Right hindlimb (tissue), 1 donor: ENCODE measurements at places on chromosomes 3 and 15.

GRCh38 chr15:43518197-43518761, 871 bp downstream of the MAP1A start:
- peak; percentile 80 for DNase-seq

DNA sequence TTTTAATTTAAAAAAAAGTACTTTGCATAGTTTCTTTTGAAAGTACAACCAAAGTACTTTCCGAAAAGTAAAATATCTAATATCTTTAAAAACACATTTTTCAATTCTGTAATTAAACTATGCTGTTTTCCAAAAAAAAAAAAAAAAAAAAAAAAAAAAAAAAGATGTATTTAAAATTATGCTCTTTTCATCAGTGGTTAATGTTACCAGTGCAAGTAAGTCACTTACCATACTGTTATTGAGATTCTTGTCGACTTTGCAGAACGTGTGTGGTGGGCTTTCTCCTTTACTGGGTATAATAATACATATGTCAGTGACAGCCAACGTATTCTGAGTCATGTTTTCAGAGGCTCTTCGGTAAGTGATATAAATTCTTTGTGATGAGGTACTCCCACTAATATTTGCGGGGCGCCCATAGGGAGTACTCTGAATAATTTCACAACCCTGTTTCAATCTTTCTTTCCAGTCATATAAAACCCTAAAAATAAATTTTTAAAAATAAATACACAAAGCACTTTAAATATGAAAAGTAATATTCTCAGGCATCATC, 39.9 kb downstream of the DENND4A start:
- DNase-seq: no peak

DNA sequence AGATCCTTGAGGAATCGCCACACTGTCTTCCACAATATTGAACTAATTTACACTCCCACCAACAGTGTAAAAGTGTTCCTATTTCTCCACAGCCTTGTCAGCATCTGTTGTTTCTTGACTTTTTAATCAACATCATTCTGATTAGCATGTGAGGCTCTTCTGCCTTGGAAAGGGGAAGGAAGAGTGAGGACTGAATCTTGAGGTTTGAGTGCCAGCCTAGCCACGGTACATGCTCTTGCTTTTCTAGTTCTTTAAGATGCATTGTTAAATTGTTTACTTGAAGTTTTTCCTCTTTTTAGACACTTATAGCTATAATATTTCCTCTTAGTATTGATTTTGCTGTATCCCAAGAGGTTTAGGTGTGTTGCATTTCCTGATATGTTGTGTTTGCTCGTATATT, 596.1 kb downstream of the OTOL1 start:
- DNase-seq: no peak

DNA sequence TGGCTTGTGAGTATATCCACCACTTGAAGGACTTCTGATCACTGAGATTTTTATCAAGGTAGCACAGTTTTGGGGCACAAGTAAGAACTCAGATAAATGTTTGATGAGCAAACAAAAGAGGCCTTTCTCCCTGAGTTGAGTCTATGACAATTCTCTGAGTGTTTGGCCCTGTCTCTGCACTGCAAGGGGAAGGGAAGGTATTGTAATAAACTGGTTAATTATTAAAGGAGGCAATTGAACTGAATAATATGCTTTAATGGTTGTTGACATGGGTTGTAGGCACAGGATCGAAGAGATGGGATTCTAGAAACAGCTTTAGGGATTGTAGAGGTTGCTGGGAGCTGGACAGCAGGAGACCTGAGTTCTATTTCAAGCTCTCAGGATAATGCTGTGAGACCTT, 95.0 kb upstream of the MRPL3 start:
- DNase-seq: no peak

GRCh38 chr3:65856907-65857306, 181.8 kb downstream of the MAGI1 start:
- DNase-seq: no peak

- no peak for DNase-seq
These were observed 34.7 kb downstream of the AADACL2 start for GRCh38 chr3:151768393-151768930.

- DNase-seq: no peak
These were observed 23.4 kb upstream of the CLK3 start for GRCh38 chr15:74592222-74592621.

DNA sequence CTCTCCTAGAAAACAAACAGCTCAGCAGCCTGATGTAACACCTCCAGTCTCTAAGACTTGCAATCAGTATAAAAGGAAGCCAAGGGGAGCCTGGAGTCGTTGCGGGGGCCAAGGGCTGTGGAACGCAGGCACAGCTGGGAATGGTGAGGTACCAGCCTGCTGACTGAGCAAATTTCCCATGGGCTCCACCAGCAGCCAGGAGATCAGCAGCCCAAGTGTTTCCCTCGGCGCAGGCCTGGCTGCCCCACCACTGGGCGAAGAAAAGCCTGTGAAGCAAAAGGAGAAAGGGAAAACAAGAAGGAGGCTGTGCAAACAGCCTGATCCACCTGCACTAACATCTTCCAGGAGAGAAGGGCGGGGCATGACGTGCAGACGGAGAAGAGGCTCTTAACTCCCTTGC, 155.3 kb downstream of the SHQ1 start:
- no peak for DNase-seq

DNA sequence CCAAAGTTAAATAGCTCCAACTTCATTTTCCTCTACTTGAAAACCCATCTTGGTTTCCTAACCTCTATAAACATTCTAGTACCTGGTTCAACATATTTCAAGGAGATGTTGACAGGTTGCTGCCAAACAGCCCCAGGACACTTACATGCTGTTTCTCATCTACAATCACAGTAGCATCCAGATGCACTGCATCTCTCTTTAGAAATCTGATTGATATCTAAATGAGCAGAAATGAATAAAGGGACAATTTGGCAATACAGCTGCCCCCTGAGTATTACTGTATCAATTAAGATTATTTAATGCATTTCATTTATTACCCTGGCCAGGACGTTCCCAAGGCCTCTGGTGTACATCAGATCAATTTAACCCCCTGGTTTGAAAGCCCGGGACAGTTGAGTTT, 74.0 kb downstream of the SSR3 start:
- no peak for DNase-seq

GRCh38 chr3:126900859-126901540, 81.9 kb upstream of the PLXNA1 start:
- DNase-seq: no peak

DNA sequence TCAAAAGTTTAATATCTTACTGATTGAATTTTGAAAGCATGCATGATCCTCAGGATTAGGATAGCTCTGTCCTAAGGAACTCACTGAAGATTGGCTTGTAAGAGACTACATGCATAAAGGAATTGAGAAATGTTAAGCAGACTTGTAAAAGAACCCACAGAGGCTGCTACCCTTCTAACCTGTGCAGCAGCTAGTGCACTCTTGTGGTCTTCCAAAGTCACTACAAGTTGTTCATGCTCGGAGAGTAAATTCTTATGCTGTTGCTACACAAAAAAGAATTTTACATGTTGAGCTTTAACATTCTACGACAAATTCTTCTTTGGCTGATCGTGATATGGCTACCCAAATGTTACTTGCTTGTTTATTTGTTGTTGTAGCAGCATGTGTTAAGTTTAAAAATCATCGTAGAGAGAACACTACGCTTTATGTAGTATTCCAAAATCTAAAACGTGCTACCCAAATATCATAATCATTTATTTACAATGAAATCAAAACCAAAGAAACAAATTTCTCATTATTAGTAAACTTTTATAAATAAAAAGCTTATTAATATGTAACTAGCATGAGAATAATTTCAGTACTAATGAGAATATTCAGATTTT, 55.0 kb downstream of the GOLIM4 start:
- DNase-seq: no peak

DNA sequence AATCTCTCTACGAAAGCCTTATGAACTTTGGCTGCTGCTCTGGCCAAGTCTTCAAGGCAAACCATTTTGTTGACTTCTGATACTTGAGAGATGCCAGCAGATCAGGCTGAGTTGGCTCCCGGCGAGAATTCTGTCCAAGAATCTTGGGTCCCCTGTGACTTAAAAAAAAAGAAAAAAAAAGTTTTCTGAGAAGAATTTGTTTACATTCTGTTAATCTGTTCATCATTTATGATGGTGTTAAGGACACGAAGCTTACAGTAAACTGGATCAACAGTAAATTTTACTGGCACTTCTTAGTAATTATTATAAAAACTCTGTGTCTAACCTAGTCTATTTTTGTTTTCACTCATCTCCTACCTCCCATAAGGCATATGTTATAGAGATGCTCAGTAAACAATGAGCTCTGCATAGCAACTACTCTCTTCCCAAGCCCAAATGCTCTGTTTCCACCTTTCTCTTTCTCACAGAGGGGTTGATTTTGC, 320.9 kb upstream of the RASGRP1 start:
- DNase-seq: no peak

DNA sequence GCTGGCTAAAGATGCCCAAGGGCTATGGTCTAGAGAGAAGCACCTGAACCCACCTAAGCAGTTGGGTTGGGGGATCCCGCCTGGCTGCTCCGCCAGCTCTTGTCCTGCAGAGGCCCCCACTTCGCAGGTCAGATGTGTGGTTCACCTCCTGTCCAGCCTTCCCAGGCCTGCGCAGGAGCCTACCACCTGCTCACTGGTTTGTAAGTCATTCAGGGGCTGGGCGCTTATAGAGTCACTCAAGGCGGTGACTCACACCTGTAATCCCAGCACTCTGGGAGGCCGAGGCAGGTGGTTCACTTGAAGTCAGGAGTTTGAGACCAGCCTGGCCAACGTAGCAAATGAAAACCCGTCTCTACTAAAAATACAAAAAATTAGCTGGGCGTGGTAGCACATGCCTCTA, 3.9 kb upstream of the FURIN start:
- no peak for DNase-seq

GRCh38 chr15:101296418-101297405, 1.7 kb upstream of the SNRPA1 start:
- DNase-seq: no peak

DNA sequence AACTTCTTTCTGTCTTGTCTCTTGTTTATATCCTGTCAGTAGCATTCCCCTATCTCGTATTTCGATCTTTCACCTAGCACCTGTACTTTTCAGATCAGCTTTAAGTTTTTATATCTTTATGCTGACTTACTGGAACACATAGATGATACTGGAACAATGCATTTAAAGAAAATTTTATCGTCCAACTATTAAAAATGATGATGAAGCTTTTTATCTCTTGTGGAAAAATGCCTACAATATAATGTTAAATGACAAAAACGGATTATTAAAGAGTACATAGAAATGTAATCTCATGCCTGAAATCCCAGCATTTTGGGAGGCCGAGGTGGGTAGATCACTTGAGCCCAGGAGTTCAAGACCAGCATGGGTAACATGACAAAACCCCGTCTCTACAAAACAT, 139.5 kb downstream of the ZPLD1 start:
- DNase-seq: no peak

GRCh38 chr15:78752492-78753358, 58.5 kb downstream of the ADAMTS7 start:
- no peak for DNase-seq

GRCh38 chr15:92910451-92910850, 10.3 kb downstream of the CHD2 start:
- no peak for DNase-seq

- DNase-seq: no peak
These were observed 47.1 kb upstream of the CADPS start for GRCh38 chr3:62922326-62922725.

GRCh38 chr3:113531826-113532697, at the start of gene SIDT1:
Gene SIDT1 (plus strand): TSS chr3:113532555. CDS start chr3:113533022, 467 bp downstream.
- DNase-seq: peak; percentile 25

- DNase-seq: no peak
These were observed 18.3 kb downstream of the XRN1 start for GRCh38 chr3:142429582-142429981.

GRCh38 chr3:124653071-124653796, 77.0 kb upstream of the UMPS start:
- no peak for DNase-seq

GRCh38 chr15:55327387-55327786, 8.4 kb downstream of the PIGB start:
- no peak for DNase-seq

DNA sequence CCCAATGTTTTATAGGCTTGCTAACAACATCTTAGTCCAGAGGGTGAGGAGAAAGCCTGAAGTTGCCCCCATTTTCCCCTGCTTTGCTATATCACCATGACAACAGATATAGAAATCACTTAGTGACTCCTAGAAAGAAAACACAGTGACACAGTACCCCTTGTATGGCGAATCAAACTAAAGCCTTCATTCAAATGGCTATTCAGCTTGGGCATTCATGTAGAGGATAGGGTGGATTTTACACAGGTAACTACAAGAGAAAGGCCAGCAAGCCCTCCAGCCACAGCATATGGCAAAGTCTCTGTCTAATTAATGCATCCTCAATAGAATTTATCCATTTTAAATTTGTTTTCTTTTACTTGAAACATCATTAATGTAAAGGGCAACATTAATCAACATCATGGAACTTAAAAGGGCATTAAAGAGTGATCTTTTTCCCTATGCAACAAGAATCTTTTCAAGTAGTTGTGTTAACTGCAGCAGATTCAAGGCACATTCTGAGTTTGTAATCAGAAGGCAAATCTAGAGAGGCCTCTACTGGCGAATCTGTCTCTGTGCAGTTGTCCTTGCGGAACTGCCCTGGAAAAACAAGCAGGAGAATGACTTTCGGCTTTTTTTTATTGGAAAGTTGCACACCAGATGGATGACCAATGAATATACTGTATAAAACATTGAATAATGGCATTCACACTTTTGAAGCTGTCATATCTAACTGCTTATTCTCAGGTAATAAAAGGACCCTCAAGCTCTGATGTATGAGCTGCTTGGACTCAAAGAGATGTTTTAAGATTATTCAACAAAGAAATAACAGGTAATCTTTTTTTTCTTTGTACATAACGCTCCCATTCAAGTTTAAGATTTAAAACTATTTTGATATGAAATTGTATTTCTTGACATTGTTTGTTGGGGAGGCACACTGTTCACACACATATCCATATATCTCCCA, 621.7 kb upstream of the AGTR1 start:
- DNase-seq: peak; percentile 37

- DNase-seq: no peak
These were observed 76.4 kb downstream of the HES1 start for GRCh38 chr3:194212161-194212844.

DNA sequence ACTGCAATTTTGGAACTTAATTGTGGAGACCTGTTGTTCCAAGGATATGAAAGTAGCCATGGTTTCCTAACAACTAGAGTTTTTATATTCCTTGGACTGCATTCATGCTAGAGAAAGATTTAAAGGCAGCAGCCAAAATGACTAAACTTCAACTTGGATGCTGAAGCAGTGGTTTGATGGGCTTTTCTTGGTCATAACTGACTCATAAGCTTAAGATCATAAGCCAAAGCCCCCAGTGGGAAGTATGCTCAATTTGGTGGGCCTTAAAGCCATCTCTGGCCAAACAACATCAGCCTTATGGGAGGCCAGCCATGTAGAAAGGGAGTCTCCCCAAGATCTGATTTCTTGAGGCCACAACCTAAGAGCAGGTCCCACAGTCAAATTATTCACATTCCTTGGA, 80.2 kb downstream of the ZNF280D start:
- DNase-seq: peak; percentile 35
